ENCODE measurements at places on chromosomes 3 and 15.

DNA sequence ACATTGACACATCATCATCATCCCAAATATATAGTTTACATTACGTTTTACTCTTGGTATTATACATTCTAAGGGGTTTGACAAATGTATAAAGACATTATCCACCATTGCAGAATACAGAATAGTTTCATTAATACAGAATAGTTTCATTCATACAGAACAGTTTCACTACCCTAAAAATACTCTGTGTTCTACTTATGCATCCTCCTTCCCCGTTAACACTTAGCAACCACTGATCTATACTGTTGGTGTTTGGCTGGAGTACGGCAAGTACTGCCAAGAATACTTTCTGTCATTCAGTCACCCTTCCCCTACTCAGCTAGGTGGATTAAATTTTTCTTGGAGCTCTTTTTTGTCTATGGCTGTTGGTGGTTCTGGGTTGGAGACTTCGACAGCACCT is 33.4 kb downstream of the LEKR1 start:
- DNase-seq = no peak

GRCh38 chr3:112170046-112170445 is 37.0 kb upstream of the GCSAM start:
- DNase-seq = no peak

DNA sequence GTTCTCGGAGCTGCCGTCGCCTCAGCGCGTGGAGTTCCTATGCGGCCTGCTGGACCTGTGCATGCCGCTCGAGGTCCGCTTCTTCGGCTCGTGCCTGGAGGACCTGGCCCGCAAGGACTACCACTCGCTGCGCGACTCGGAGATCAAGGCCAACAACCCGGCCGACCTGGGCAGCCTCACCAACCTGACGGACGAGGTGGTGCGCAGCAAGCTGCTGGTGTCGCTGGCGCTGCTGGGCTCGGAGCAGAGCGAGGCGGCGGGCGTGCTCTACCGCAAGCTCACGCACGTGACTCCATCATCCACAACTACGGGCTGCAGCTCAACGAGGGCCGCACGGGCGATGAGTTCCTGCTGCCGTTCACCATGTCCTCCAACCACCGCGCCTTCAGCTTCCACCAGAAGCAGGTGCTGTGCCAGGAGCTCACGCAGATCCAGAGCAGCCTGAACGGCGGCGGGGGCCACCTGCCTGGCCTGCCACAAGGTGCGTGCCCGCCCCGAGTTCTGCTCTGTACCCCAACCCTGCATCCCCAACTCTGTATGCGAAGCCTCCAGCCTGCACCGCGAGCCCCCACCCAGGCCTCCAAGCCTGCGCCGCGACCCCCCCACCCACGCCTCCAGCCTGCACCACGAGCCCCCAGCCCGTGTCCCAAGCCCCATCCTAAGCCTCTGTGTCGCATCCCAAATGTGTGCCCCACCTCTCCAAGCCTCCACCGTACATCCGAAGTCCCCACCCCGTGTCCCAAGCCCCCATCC is 178.2 kb downstream of the OR4M2 start:
- DNase-seq = no peak

DNA sequence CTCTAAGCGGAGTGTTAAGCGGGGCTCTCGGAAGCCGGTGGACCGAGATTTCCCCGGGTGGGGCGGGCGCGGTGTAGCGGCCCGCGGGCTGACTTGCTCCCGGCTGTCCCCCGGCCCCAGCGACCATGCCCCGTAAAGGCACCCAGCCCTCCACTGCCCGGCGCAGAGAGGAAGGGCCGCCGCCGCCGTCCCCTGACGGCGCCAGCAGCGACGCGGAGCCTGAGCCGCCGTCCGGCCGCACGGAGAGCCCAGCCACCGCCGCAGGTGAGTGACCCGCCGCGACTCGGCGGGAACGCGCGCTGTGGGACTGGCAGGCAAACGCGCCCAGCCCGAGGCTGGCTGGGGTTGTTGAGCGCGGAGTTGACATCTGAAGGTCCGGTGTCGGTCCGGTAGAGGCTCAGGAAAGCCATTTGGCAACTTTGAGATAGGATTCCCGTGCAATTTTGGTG is 1.3 kb downstream of the SMC4 start:
- DNase-seq = no peak

DNA sequence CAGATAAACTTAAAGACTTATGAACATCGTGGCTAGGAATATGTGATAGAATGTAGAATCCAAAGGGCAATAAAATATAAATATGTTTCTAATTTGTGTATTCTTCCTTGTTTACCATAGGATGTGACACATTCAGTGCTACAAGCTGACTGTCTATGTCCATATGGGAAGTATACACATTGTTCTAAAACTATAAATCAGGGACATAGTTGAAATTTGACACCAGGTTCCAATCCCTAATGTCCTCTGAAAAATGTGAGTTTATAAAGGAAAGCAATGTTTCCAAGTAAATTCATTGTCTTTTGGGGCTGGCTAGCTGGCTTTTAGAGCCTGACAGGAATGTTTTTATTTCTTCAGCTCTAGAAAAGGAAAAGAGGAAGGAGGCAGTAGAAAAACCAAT is 273.6 kb downstream of the CNTN4 start:
- no peak for DNase-seq

DNA sequence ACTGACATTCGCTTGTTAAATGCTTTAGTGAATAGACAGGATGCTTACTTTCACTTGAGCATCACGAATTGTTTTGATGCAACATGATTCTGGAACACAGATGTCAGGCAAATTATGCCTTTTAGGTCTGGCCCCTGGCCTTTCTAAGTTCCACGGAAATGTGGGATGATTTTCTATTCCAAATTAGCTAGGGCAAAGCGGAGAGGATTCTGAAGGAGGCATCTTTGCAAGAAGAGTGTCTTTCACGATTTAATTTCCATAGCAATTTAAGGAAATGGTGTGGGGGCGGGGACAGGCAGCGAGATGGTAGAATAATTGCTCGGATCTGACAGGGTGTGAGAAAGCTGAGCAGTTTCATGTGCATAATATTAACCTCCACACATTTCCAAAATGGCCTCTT is 238.5 kb upstream of the KCNMB2 start:
- DNase-seq = no peak

DNA sequence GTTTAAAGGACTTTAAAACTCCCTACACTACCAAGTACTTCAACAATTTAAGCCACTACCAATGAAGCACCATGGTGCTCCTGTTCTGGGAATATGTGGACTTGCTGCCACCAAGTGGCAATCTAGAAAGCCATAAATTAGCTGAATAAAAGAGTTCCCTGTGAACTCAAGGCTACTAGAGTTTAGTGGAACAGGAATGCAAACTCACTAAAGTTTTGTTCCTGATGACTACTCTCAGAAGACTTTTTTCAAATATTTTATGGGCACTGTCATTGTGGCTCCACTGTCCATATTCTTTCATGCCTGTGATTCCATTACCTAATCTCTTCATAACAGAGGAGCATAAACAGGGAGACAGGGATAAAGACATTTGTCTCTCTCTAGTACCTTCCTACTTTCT is 63.9 kb downstream of the TMCC1 start:
- no peak for DNase-seq

- no peak for DNase-seq
Measured at GRCh38 chr3:115161866-115162265, 14.8 kb upstream of the ZBTB20 start.

DNA sequence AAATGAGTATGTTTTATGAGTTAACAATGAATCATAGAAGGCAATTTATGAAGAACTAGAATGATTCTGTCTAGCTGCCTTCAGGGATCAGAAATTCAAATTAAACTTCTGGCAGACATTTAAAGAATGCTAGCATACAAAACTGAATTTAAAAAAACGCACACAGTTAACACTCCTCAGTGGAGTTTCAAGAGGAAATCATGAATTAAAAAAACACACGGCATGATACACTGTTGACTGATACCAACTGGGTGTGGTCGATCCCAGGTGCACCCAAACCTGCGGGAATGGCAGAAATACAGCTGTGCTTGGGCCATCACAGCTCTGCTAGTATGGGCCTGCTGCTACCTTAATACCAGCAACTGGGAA is 526.0 kb downstream of the FOXP1 start:
- DNase-seq = no peak

- no peak for DNase-seq
Measured at GRCh38 chr3:191973820-191974219, 512.9 kb downstream of the PYDC2 start.

- DNase-seq = no peak
Measured at GRCh38 chr3:10300087-10300486, 7.3 kb upstream of the GHRL start.

DNA sequence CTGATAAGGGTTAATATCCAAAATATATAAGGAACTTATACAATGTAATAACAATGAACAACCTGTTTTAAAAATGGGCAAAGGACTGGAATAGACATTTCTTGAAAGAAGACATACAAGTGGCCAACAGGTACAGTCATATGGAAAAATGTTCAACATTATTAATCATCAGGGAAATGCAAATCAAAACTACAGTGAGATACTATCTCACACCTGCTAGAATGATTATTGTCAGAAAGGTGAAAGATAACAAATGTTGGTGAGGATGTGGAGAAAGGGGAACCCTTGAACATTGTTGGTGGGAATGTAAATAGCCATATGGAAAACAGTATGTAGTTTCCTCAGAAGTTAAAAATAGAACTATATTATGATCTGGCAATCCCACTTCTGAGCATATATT is 20.4 kb downstream of the GOLM2 start:
- DNase-seq = no peak

GRCh38 chr3:155012584-155012983 is 67.5 kb upstream of the MME start:
- DNase-seq = no peak

DNA sequence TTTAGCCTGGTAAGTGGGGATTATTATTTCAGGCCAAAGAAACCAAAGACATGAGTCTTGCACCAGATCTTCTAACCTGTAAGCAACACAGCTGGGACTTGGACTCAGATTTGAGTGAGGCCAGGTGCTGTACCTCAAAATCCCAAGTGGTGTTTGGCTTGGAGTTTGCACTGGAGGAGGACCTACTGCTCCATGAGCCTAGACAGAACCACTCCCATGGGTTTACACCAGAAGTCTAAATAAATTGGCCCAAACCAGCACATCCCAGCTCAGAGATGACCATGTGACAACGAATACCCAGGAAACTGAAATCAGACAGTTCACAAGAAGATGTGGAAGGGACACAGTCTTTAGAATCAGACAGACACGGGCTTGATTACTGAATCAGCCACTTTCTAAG is 47.5 kb downstream of the MINAR1 start:
- DNase-seq = no peak

DNA sequence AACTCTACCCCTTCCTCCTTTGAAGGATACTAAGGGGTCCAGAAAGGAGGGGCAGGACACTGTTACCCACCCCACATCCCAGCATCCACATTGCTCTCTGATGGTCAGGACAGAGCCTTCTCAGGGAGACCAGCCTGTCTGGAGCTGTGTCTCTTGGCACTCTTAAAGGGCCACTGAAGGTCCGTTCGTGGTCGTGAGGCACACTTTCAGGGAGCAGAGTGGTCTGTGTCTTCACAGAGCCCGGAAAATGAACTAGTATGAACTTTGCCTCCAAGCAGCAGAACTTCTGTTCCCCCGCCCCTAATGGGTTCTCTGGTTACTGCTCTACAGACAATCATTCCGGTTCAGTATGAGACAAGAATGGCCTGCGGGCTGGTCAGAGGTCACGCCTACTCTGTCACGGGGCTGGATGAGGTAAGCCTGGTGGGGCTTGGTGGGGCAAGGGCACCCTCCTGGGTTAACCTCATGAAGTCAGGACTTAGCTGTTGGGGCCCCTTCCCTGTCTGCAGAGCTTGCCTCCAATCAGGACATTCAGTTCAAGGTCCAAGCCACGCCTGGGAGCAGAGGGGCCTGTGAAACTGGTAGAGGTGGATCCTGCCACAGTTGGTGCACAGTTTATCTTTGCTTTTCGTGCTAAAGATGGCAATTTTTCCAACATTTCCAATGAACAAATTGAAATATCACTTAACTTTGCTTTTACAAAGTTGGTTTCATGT is 33.2 kb downstream of the CAPN3 start:
- DNase-seq = no peak

DNA sequence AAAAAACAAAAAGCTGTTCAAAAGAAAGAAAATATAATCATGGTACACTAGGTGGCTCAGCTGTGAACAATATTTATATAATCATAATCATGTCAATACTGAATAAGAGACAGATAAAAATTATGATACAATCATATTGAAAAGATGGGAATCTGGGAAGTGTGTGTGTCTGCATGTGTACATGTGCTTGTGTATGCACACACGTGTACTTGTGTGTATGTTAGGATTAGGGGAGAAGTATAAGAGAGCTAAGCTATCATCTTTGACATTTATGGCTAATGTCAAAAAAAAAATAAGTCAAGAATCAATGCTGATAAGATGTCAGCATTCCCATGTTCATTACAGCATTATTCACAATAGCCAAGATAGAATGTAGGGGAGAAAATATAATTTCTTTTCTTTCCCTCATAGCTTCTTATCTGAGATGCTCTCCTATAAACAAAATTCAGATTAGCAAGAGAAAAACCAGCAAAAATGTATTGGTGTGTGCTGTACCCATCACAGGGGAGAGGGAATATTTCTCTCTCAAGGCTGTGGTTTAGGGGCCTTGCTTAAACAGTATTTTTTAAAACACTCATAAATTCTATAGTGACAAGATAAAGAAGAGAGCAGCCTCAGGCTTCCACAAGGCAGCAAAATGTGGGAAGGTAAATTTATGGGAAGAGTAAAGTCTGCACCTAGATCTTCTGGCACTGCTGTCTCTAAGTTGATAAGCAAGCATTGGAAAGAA is 63.4 kb upstream of the ITGA11 start:
- DNase-seq = no peak

DNA sequence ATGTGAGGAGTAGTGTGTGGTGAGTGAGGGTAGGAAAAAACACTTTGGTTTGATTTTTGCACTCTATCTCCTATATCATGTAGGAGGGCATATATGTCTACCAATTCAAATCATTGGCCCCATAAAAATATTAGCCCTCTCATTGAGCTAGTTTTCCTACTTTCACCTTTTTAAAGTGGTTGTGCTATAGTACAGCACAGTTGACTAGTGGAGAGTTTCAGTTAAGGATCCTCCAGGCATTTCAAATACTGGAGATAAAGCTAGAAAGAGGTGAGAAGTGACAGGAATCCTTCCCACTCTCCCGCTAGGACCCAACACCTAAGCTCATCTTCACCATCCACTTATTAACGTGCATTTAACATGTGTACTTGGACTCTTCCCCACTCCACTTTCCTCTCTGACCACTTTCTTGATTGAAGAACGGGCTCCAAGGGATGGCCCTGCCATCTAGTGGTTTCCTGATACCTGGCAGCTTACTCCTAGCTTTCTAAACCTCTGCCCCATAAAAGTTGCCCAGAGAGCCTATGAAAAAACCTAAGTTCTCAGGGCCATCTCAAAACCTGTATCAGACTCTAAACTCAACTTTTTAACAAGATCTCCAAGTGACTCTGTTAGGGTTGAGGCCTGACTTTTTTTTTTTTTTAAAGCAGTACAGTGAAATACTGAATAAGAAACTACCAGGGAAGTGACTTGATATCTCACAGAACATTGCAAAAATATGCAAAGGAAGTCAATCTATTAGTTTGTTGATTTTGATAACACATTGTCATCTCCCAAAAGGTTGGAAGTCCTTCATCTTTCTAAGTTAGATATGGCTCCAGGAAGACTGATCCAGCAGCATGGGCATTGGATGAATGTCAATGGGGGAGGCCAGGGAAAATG is 17.9 kb downstream of the IL12A start:
- DNase-seq = no peak
